ENCODE measurements at places on chromosomes 11 and 22. TPM values are rescaled to one million over a fixed set of nuclear protein-coding genes. Genes with fewer than 3 reads are reported as not detected.

Gene CFAP300
- 1.1 TPM for polyA plus RNA-seq

Gene CDC42BPG
- 0.36 TPM for polyA plus RNA-seq

Gene ZBTB44
- polyA plus RNA-seq = 16.2 TPM

Gene DBX1
- not detected for polyA plus RNA-seq

Gene GALR3
- polyA plus RNA-seq = not detected

Gene TNNI2
- not detected for polyA plus RNA-seq

Gene KLHDC7B
- polyA plus RNA-seq = not detected

Gene LRRC10B
- polyA plus RNA-seq = 0.57 TPM

Gene SLC16A8
- 0.63 TPM for polyA plus RNA-seq

Gene RHBDD3
- 20.8 TPM for polyA plus RNA-seq

Gene FGF3
- polyA plus RNA-seq = not detected

Gene GAL3ST3
- polyA plus RNA-seq = 8.9 TPM

Gene TSPAN32
- 11.5 TPM for polyA plus RNA-seq

Gene OR5B21
- not detected for polyA plus RNA-seq

Gene PLAAT5
- 4.2 TPM for polyA plus RNA-seq

Gene SH3BP1
- 1.4 TPM for polyA plus RNA-seq

Gene KCNK4
- 0.05 TPM for polyA plus RNA-seq

Data from right cardiac atrium (tissue), 5 donors.